ENCODE measurements at places on chromosomes 2 and 18.

GRCh38 chr2:181262782-181263181 is 194.4 kb upstream of the ITGA4 start:
- DNase-seq: no peak

GRCh38 chr2:200319548-200320337 is 13.2 kb downstream of the SPATS2L start:
- no peak for DNase-seq

- no peak for DNase-seq
Observed at GRCh38 chr2:189144700-189145211, 34.8 kb downstream of the COL5A2 start.

DNA sequence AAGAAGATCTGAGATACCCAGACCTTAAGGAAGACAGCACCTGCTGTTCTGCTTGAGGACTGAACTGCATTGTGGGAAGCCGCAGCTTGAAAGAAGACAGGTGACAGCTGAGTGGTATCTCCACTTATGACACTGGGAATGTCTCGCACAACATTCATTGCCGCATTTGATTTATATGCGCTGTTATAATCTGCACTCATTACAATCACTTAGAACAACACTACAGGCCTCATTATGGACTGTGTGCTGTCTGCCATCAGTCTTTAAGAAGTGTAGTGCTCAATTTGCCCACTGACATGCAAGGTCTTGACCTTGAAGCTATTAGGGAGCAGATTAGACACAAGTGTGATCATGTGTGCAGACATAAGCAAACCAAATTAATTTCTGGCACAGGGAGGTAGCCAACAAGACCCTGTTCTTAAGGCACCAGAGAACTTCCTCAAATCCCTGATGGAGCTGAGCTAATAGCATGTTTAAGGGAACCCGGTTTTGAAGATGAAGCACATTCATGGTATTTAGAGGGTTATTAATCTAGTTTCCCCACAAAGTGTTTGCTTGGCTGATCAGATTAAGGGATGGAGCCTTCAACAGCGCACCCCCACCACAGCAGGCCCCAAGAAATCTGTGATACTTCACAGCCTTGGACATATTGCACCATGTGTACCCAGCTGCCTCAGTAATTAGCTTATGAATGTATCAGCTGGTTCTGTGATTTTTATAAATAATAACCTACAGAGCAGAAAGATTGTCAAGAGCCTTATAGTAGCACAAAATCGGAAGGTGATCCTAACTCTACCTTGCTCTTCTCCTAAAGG is 146.8 kb downstream of the SATB2 start:
- DNase-seq: no peak

GRCh38 chr2:208040199-208041171 is 15.2 kb upstream of the PLEKHM3 start:
- no peak for DNase-seq

DNA sequence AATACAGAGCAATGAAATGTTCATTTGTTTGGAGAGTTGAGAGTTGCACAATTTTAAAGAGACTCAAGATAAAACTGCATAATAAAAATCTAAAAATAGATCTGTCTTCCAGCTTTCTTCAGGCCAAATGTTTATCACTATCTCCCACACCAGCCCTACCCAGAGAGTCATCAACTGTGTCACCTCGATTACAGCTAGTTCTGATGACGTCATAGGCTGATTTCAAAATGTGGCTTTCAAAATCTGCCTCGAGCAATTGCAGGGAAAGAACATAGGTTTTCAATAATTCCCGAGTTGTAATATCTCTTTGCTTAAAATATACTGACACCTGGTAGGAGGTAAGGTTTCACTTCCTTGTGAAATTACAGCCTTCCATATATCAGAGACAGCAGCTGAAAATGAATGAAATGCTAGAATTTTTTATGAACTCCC is 677.6 kb upstream of the ID2 start:
- DNase-seq: no peak

GRCh38 chr2:7373156-7373555 is 455.9 kb downstream of the RNF144A start:
- no peak for DNase-seq

DNA sequence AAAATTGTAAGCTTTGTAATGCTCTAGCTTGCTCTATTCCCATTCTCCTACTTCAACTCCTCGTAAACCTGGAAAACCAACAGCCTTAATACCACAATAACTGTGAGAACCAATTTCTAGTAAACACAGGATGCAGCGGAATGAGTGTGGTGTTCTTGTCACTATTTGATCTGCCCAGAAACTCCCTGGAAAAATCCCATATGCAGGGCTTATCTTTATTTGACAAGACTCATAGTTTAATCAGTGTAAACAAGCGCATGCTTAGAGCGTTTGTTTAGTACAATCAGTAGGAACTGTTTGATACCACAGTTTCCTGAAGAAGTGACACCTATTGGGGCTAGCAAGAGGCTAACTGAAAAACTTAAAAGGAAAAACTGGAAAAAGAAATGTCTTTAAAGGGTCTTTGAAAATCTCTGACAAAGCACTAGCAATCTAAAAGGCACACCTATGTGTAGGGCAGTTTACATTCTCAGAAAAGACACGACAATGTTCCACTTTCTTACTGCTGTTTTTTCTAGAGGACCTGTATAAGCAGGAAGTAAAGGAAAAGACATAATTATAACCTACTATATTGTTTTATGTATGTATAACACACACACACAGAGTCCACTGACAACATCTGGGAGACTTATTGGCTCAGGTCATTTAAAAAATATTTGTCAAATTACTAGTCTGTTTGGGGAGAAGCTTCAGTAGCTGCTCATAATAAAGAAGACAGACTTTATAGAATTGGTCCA is 241.4 kb upstream of the KLHL14 start:
- DNase-seq: no peak

- DNase-seq: no peak
Observed at GRCh38 chr2:10493634-10494281, 45.6 kb upstream of the ODC1 start.

DNA sequence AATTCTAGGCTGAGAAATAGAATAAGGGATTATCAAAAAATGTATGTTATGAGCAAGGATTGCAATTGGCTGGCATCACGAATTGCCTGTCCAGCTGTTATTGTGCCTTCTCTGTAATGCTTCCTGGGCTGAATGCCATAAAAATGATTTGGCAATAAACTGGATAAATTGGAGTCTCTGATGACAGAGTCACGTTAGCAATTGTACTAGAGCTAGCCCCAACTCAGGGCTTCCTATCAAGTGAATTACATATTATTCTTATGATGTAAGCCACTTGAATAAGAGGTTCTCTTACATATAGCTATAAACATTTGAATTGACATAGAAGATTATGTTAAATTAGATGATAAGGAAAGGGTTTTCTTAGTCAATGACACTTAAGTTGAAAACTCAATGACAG is 607.5 kb upstream of the REG3G start:
- no peak for DNase-seq

- DNase-seq: no peak
Observed at GRCh38 chr2:66714610-66715009, 279.7 kb downstream of the MEIS1 start.

DNA sequence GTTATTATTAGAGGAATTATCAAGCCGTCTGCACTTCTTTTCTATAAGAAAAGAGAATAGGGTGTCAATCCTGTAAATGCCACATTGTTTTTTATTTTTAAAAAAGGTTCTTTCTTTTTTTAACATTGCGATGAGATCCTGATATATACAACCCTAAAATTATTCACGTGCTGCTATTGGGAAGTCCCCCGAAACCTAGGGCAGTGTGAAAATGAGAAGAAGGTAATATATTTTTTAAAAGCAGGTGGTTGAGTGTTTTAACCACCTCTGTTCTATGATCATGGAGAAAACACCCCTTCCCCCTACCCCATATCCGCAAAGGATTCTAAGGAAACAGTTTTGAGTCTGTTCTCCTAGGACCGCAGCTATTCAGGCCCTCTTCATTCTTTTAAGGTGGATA is 94.5 kb upstream of the KLHL14 start:
- DNase-seq: no peak

DNA sequence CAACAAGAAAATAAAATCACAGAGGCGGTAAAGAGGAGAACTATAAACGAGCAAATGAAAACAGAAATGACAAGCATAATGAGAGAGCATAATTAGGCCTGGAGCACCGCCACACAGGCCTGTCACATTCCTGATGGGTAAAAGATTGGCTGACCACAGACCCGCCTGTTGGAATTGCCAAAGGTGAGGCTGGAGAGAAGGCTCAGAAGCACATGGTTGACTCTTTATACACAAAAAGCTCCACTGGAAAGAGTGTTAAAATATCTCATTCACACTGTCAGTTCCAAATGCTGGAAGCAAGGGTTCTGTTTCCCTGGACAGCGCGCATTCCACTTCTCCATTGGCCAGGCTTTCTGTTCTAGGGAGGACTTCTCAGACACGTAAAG is 5.9 kb upstream of the LGALSL start:
- no peak for DNase-seq

- DNase-seq: no peak
Observed at GRCh38 chr2:35035883-35036282, 1319.7 kb upstream of the CRIM1 start.

GRCh38 chr2:199378948-199379650 is 78.6 kb downstream of the SATB2 start:
- no peak for DNase-seq

GRCh38 chr18:38322206-38322605 is 756.6 kb upstream of the CELF4 start:
- DNase-seq: no peak

- DNase-seq: no peak
Observed at GRCh38 chr2:231394211-231395141, 1.0 kb upstream of the B3GNT7 start.
